ENCODE measurements at places on chromosomes 4 and X. TPM values are rescaled to one million over a fixed set of nuclear protein-coding genes. Genes with fewer than 3 reads are reported as not detected.

ABCB7 gene
- 20.7 TPM for total RNA-seq

ETDB gene
- not detected for total RNA-seq

DDX53 gene
- total RNA-seq, result not detected

SLC6A14 gene
- total RNA-seq, result 0.57 TPM

CSN1S1 gene
- not detected for total RNA-seq

GAGE12H gene
- total RNA-seq, result not detected

CDX4 gene
- not detected for total RNA-seq

MAGEA12 gene
- not detected for total RNA-seq

XPNPEP2 gene
- total RNA-seq, result 6.0 TPM

RAB33A gene
- 1.9 TPM for total RNA-seq

SYTL5 gene
- total RNA-seq, result 8.2 TPM

COX7B2 gene
- total RNA-seq, result not detected

COL4A5 gene
- total RNA-seq, result 94.6 TPM

POU4F2 gene
- total RNA-seq, result not detected

C4orf51 gene
- not detected for total RNA-seq

PCDH19 gene
- 2.8 TPM for total RNA-seq

TRIM75 gene
- total RNA-seq, result not detected

SHISA3 gene
- total RNA-seq, result 0.31 TPM

SLC49A3 gene
- 8.9 TPM for total RNA-seq

STS gene
- 26.4 TPM for total RNA-seq

TKTL1 gene
- not detected for total RNA-seq

TMPRSS11D gene
- not detected for total RNA-seq

TCEAL5 gene
- 1.1 TPM for total RNA-seq

LRP2BP gene
- 2.1 TPM for total RNA-seq

SLC30A9 gene
- 61.3 TPM for total RNA-seq

CMC4 gene
- 9.1 TPM for total RNA-seq

LINC00632 gene
- total RNA-seq, result 116 TPM

TIGD4 gene
- 1.6 TPM for total RNA-seq

TRAPPC11 gene
- 49.4 TPM for total RNA-seq

SSX1 gene
- not detected for total RNA-seq

RTL3 gene
- not detected for total RNA-seq

TMEM31 gene
- total RNA-seq, result not detected

GLRA3 gene
- total RNA-seq, result not detected

NSG1 gene
- 28.3 TPM for total RNA-seq

GRIA3 gene
- total RNA-seq, result 3.5 TPM

TMEM175 gene
- 39.1 TPM for total RNA-seq

GPR34 gene
- 7.1 TPM for total RNA-seq

All from ureter (tissue), 1 donor.